ENCODE measurements at places on chromosomes 2 and 18.

DNA sequence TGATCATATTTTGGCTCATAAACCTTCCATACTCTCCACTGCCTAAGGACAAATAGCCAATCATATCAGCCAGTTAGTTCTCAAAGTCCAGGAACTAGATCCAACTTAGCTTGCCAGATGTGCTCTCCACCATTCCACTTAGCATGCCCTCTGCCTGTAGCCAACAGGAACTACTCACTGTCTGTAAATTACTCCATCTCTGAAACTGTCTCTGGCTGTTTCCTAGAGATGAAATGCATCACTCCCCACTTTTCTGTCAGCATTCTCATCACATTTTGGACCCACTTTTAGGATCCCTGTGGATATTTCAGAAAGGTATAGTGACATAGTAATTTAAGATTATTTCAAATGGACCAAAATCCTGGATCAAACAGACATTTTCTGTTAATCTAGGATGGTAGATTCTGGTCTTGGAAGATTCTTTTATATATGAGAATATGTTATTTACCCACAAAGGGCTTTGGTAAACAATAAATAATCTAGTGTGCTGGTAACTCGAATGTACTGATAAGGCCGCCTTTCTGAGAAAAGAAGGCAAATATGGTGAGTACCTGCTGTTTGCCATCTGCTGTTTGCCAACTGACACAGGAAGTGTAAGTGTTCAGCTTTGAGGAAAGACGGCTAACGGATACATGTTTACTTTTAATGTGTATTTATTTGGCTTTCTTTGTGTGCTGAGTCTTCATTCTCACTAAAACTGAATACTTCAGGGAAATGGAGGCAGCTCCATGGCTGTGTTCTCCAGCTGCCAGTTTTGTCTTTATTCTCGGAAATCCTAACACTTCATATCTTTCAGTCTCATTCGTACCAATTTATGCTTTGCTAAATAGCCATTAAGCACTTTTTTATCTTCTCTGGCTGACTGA, 79.5 kb downstream of the EVA1A start:
- no peak for DNase-seq

DNA sequence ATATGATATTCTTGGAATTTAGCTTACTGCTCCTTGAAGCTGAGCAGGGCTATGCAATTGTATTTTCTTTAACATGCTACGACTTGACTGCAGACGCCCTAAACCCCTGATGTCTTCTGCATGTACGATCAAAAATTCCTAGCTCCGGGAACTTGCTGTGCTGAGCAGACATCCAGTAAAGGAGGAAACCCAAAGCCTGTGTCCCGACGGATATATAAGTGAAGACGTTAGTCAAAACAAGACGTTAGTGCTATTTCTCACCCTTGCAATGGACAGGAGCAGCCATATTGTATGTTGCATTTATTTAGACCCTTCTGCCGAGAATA, 51.5 kb downstream of the SETBP1 start:
- DNase-seq = no peak

- no peak for DNase-seq
Observed at GRCh38 chr18:59582395-59582794, 114.8 kb downstream of the CCBE1 start.

- no peak for DNase-seq
Observed at GRCh38 chr2:233221378-233222063, 30.0 kb upstream of the ATG16L1 start.

DNA sequence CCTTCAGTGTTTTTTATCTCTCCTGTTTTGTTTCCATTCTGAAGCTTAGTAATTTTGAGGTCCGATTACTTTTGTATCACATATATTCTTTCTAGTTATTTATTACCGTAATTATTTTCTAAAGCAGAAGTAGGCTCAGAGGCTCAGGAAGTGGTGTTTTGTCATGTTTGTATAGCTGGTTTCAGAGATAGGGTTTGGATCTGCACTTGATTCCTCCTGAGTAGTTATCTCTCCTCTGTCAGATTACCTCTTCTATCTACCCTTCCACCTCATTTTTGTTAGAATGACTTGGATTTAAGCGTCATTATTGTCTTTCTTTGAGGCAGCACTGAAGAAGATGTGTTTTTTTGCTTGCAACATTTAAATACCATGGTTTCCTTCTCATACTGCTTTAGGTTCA, 95.4 kb downstream of the MTA3 start:
- no peak for DNase-seq

DNA sequence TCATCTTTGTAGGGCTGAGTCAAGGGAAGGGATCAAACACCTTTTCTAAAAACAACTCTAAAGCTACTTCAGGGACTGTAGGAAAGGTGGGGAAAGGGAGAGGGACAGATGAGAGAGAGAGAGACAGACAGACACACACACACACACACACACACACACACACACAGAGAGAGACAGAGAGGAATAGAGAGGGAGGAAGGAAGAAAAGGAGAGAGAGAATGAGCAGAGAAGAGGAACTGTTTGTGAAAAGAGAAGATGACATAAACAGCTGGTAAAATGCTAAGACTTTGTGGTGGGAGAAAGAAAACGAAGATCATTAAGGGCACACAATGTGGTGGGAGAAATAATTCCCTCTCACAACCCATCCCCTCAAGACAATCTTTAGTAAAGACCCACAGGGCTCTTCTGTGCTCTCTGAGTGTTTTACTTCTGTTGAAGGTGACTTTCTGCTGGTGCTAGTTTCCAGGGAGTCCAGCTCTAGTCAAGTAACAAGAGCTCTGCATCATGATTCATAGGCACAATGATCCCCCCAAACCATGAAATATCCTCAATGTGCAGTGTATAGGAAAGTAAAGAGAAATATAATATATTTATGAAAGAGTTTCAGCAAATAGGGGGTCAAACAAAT, 77.2 kb upstream of the STK17B start:
- DNase-seq = no peak

GRCh38 chr2:5020116-5020875, 671.9 kb upstream of the SOX11 start:
- DNase-seq = no peak

DNA sequence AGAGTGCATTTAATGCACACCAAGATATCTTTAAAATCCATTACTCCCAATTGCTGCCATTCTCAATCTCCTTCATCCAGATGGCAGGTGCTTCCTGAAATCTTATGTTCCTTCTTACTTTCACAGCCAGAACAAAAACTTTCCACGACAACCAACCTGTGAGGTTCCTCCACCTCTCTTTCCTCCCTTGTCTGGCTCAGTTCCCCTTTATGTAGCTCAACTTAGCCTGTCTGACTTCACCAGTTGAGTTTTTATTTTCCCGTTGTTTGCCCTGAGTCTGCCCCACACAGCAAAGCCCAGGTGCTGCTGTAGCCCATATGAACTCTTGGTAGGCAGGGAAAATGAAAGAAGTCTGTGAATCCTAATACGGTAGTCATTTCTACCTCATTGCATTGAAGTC, 112.5 kb downstream of the MREG start:
- DNase-seq = no peak

DNA sequence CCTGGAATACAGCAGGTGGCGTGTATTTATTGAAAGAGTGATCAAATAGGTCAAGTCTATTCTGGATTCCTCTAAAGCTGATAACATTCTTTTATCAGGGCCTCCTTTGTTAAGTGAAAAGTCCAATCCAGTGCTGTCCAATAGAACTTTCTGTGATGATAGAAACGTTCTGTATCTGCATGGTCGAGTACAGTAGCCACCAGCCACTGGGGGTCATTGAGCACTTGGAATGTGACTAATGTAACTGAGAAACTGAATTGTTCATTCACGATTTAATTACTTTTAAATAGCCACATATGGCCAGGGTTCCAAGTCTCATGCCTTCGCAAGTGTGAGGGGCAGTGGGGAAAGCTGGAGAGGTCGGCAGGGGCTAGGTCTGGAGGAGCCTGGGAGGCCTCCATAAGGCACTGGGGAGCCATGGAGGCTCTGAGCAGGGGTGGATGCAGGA, 20.5 kb downstream of the SH2D6 start:
- no peak for DNase-seq

DNA sequence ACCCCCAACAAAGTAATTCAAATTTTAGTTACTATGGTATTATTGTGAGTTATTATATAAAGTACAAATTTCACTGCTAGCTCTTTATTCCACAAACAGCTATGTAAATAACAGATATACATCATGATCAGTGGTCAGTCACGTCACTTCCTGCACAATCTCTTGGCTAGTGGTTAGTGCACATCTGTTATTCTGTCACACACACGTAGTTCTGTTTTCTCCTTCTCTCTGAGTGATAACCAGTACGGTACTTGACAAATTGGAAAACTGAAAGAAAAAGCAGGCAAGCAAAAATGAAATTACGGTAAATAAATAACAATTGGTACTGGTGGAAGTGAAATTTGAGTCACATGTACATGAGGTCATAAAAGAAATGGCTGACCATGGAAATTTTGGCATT, 728.7 kb downstream of the CCDC85A start:
- DNase-seq = no peak

DNA sequence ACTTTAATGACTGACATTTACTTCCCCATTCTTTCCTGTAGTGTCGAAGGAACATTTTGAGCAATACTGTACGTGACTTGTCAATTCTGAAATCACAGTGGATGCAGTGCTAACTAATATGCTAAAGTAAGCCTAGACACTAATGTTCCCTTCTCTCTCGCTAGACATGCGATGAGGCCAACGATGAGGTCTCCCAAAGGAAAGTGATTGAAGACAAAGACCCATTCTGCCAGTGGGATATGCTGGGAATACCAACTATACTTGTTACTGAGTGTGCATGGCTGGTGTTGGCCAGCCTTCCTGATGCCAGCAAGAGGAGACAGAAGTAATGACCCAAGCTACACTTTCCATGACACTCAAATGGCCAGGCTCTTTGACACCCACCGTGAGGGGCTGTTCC, 2.5 kb upstream of the SERPINE2 start:
- no peak for DNase-seq

DNA sequence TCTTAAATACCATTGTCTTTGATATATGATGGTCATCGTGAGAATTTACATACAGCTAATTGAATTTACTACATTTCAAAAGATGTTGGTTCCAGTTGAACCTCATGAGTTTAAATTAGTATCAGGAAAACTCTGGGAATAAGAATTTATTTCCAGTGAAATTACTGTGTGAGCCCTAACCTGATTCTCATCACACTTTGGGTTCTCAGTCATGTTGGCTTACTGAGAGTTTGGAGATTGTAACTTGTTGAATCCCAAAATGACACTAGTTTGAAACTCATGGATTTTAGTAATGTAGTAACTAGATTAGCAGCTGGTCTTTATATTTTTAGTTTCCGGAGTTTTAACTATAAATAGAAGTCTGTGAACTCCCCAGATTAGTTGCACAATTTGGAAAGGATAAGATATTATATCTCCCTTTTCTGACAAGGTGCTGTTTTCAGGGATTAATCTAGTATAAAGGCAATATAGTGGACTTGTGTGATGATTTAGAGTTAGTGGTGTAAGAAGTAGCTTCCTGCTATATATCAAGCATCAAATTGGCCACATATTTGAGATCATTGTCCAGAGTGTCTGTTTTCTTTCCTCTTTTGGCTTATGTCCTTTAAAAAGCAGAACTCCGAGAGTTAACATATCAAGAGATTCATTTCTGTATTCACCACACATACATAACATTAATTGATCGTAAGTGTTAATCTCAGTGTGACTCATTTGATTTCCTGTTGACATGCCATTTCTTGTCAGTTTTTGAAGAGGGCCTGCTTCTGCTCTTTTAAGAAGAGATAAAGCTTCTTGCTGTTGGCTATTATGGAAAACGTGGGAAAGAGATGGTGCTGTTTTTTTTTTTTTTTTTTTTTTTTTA, 15.7 kb downstream of the NDUFV2 start:
- DNase-seq = no peak

DNA sequence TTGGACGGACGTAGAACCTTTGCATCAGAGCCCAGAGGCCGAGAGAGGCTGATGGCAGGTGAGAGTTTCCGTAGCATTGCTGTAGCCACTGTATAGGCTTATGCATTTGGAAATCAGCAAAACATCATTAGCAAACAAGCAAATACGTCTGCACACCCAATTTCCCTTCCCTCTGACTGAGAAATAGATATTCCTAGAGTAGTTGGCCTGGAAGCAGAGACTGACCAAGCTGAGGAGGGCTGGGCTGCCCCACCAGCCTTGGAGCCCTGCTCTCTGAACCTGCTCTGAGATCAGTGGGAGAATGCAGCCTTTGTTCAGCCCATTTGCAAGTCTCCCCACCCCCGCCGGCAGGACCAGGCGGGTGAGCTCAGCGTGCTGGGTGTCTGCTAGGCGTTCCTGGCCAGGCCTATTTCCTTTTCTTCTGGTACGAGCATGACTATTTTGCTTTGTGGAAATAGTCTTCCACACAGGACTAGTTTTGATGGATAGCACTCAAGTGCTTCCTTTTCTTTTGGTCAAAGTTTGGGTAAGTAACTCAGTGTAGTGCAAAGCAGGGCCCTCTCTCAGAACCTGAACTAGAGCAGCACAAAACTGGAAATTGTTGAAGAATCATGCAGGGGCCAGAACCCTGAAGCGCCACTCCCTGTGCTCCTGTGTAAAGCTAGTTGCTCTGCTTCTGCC, 21.9 kb upstream of the RNF149 start:
- no peak for DNase-seq

GRCh38 chr18:453400-453799, 47.1 kb downstream of the COLEC12 start:
- DNase-seq = no peak

GRCh38 chr18:62327977-62328376, 2.9 kb downstream of the TNFRSF11A start:
- no peak for DNase-seq

DNA sequence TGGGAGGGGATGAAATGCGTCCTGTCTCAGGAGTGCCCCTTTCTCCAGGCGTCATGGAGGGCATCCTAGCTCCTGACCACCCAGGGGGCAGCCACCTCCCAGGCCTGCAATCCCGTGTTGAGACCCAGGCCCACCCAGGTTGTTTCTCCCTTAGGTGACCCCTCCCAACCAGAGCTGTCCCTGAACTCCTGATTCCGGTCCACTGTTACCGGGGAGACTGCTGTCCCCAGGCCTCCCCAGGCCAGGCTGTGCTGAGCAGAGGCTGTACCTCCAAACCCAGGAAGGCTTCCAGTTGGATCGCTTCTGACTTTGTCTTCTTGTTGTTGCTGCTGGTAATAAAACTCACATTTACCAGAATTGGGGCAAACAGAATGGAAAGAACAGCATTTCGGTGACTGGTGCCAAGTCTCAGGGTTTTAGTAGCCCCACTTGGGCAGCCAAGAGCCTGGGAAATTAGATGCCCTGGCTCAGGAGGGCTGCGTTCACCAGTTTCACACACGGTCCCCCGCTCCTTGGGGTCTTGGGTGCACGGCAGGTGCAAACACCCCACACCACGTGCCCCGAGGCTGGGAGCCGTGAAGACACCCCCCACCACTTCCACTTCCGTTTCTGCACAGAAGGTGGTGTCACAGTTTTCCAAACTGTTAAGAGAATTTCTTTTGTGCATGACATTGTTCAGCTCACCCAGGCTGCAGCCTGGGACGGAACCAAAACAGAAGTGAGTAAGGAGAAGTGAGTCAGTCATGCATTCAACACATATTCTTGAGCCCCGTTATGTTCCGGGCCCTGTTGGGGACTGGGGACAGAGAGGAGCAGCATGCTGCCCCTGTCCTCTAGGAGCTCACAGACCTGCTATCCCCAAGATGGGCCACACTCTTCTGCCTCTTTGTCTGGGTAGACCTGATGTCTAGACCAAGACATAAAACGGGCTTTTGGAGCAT, 29.4 kb downstream of the ITM2C start:
- no peak for DNase-seq
